ENCODE measurements at places on chromosomes 12 and 14.

DNA sequence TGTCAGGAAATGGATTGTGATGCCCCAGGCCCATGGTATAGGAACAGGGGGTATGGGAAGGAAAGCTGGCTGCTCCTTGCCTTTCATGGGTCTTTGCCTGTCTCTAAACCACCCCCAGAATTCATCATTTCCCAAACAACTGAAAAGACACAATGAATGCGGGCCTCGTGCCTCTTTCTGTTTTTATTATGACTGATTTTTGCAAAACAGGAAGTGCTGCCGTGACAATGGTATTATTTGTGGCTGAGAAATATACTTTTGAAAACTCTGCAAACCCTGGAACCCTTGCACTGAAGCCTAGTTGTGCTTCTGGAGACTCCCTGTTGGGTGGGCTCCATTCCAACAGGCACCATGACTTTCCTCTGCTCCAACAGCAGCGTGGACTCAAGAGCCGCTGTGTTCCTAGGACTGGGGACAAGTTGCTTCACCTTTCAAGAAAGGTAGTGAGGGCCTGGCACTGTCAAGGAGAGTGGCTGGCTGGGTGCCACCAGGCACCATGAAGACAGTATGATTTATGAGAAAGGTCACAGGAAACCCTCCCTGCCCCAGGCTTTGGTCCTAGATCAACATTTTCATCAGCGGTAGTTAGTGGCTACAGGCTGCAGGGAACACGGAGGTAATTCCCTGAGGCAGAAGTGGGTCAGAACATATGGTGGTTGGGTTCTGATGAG is 4.8 kb upstream of the DGLUCY start:
- DNase-seq = peak; percentile 45

GRCh38 chr14:64601571-64601970 is 51.8 kb downstream of the PPP1R36 start:
- DNase-seq = no peak

GRCh38 chr14:67461341-67461985 is 27.1 kb downstream of the TMEM229B start:
- no peak for DNase-seq

DNA sequence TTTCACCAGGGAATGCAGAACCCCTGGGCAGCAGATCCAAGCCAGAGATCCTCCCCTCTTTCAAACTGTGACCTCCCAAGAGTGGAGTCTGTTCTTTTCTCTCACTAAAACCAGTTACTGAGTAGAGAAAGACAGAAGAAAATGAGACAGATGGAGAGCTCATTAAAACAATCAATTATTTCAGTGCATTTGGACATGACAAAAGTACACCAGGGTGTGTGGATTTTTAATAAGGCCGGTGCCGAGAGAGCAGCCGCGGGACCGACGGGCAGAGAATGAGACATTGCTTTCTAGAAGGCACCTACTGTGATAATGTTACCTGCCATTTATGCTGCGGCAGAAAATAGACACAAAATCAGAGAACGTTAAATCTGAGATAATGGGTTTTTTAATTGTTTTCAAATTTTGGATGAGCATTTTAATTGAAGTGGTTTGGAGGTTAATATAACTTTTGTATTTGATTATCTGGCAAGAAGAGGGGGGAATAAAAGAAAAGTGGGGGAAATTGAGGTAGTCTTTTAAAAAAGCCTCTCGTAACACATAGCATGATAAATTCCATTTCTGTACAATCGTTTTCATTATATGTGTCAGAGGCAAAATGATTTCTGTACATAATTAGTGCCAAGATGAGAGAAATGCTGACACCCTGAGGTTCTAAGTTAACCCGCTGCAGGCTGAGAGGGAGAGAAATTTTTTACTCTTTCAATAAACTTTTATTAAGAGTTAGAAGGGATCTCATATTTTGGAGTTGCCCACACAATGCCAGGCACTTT is 70.8 kb downstream of the HSPB8 start:
- DNase-seq = no peak

DNA sequence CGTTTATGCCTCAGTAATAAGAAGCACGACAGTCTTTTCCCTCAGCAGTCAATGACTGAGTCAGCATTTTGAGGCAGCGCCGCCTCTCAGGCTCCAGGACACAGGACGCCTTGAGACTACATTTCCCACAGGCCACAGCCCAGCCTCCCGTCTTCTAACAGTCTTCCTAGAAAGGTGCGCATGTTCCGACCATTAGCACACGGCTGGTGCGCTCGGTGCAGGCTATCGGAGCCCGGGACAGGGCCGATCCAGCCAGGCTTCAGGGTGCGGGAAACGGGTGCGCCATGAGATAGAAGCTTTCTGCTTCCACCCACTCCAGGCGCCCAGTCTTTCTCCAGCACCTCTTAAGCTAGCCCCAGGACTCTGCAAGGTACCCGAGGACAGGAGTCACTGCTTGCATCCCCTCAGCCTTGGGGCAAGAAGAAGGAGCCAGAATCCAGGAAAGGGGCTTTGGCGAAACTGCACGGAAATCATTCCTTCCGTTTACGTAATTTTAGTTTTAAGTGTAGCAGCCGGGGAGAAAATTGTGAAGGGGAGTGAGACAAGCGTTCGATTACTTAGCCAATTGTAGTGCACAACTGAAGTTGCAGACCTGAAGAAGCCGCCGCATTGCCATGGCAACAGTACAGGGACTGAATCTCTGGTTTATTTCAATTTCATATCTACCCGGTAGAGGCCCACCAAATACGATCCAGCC is 54.0 kb downstream of the ZNF641 start:
- DNase-seq = peak; percentile 51

GRCh38 chr14:91927800-91928199 is 19.7 kb downstream of the FBLN5 start:
- DNase-seq = no peak

Measured in CD4-positive, alpha-beta T cell treated with Interleukin-21 for 1 hour (primary cell).